ENCODE measurements at places on chromosomes 4 and X. TPM values are rescaled to one million over a fixed set of nuclear protein-coding genes. Genes with fewer than 3 reads are reported as not detected.

DNA sequence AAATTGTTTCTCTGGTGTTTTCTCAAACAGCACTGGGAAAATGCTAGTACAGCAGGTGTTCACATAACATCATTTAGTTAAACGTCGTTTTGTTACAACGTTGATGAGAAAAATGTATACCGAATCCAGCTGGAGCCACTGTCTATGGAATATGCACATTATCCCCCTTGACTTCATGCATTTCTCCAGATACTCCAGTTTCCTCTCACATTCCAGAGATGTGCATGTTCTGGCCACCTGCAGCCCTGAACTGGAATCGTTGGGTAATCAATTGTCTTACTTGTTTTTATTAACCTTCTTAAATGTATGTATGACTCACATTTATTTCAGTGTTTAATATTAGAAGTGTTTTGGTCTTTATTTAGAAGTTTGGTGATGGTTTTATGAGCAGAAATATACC, 18.4 kb upstream of the ODAM start:
- DNase-seq, result no peak

- DNase-seq, result no peak
These were observed 71.7 kb downstream of the SRPX start for GRCh38 chrX:38149016-38149415.

DNA sequence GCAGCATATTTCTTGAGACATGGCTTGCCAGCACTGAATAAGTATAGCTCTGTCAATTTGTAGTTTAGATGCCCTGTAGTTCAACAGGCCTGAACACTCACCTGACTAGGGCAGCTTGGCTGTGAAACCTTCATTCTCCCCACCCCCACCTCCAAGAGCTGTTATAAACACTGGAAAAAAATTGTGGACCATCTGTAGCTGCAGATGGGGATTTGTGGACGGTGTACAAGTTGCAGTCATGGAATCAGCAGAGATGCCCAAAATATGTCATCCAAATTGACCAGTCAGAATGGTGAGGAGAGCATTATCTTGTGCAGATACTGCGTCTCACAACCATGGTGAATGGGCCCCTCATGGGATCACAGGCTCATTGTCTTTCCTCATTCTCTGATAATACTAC, 76.2 kb upstream of the PAQR3 start:
- DNase-seq, result no peak

DNA sequence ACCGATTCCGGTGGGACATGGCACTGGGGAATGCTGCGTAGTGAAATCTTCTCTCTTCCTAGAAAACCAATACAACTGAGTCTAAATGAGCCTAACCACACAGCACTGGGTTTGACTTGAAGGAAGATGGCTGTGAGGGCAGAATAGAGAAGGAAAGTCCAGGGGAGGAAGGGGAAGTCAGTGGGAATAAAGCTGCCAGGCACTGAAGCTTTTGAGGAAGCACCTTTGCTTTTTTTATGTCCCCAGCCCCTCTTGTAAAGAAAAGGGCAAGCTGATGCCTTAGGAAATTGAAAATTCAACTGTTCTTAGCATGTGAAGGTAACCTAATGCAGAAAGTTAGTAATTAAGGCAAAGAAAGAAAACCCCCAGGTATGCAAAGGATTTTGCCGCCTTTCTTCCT, 20.6 kb downstream of the MED28 start:
- DNase-seq, result no peak

- DNase-seq, result no peak
These were observed 39.4 kb downstream of the WFS1 start for GRCh38 chr4:6308899-6309643.

- no peak for DNase-seq
These were observed 303.6 kb upstream of the FAT1 start for GRCh38 chr4:187027272-187027671.

NHS gene
- total RNA-seq, result 1.4 TPM

DCAF4L1 gene
- total RNA-seq, result 0.33 TPM

CSAG1 gene
- not detected for total RNA-seq

DNA sequence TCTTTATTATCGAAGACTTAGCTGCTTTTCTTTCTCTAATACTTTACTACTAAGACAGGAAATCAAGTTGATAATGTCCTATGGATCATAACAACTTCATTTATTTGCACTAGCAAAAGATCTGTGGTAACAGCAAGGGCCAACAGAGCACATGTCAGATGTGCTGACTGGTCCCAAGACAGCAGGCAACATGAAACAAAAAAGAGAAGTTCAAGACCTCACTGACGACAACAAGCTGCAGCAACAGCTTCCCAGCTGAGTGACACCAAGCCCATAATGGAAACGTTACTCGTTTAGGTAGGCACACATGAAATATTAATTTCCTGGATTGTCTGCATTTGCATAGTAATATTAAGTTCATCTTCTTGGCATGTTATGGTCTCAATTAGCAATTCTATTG, 126.9 kb downstream of the UNC5C start:
- DNase-seq, result no peak

GRCh38 chr4:38330321-38330720, 333.7 kb upstream of the KLF3 start:
- DNase-seq, result no peak

ADAM29 gene
- total RNA-seq, result not detected

DNA sequence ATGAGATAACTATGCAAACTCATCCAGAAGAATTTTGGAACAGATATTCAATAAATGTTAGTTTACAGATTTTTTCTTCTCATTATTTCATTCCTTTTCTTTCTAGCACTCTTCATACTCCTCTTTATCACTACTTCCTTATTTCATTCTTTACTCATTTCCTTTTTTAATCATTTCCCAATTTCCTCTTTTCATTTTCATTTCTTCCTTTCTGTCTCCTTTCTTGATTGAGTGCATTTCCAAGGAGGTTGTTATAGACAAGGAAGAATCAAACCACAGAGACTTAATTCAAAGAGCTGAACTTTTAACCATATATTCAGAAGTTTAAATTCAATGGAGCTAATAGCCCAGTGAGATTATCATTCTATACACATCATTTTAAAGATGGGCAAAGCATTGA, 600.7 kb downstream of the ARAP2 start:
- no peak for DNase-seq

MAGEA11 gene
- total RNA-seq, result not detected

XAGE1A gene
- not detected for total RNA-seq

- no peak for DNase-seq
These were observed 79.7 kb upstream of the USP9X start for GRCh38 chrX:41005445-41005992.

DNA sequence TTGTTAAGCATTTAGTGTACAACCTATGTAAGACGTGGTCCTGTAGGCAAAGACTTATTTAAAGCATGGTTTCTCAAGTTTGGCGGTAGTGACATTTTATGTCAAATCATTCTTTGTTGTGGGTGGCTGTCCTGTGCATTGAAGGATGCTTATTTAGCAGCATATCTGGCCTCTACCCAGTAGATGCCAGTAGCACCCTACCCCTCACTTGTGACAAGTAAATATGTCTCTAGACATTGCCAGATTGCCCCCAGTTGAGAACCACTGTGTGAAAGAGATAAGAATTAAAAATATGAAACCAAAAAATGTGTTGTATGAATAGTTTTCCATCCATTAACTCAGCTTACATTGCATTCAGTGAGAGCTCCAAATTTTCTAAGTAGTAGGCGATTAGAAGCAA, 25.5 kb downstream of the MMAA start:
- DNase-seq, result no peak

GRCh38 chr4:86129546-86129945, 230.3 kb downstream of the MAPK10 start:
- DNase-seq, result no peak

GRCh38 chr4:157223456-157223855, 2.9 kb downstream of the GRIA2 start:
- no peak for DNase-seq

DNA sequence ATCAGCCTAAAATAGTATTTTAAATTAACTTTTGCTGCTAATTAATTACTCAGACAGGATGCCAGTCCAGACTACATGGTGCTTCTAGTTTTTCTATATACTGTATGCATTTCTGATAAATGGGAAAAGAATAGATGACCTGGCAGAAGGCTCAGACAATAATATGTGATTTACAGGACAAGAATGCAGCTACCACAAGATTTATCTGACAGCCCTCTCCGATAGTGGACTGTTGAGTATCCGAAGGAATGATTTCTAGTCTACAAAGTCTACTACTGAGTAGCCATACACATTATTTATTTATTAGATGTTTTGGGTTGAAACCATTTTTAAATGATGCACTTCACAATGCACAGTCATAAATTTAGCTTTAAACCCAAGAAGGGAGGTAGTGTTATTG, 212.8 kb downstream of the MAB21L2 start:
- DNase-seq, result no peak

GRCh38 chr4:175891851-175892250, 79.8 kb upstream of the GPM6A start:
- DNase-seq, result no peak

GRCh38 chr4:145839151-145839550, 99.5 kb downstream of the ZNF827 start:
- no peak for DNase-seq

GRCh38 chr4:161186012-161186411, 977.8 kb downstream of the FSTL5 start:
- no peak for DNase-seq

- no peak for DNase-seq
These were observed 78.4 kb downstream of the FAM9B start for GRCh38 chrX:8955511-8955910.

DNA sequence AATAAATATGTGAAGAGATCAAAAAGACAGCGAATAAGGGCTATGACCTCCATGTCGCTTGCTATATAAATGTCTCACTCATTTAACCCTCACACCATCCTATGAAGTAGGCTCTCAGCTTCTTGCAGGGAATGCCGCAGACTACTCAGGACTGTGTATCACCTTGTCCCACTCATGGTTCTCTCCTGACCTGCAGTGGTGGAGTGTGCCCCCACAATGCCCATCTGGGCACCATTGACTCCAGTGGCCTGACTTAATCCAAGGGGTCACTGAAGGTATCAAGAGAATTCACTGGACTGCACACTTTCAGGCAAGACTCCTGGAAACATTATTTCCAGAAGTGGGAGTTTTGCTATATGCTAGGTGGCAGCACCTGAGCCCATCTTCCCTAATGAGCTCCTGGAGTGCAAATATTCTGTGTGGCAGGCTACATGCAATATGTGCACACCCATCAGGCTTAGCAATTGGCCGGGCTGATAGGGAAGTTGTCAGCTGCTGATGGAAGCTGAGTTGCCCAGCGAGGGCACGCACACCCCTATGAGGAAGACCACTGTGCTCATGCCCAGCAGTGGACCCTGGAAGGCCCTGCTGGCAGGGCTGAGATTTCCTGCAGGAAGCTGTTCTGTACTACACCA, 8.2 kb upstream of the EFNB1 start:
- no peak for DNase-seq

DNA sequence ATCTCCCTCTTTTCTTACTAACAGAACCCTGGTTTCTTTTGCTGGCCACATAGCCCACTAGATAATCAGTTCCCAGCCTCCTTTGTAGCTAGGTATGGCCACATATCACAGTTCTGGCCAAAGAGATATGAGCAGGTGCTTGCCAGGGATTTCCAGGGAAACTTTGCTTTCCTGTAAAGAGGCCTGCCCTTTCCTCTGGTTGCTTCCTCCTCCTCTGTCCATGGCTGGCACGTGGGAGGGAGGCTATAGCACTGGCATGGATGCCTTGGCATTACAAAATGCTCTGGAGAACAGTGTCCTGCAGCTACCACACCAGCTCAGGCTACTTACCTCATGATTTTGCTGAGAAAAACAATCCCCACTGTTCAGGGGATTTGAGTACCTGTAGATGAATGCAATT, 27.5 kb downstream of the RAB33B start:
- DNase-seq, result no peak

DNA sequence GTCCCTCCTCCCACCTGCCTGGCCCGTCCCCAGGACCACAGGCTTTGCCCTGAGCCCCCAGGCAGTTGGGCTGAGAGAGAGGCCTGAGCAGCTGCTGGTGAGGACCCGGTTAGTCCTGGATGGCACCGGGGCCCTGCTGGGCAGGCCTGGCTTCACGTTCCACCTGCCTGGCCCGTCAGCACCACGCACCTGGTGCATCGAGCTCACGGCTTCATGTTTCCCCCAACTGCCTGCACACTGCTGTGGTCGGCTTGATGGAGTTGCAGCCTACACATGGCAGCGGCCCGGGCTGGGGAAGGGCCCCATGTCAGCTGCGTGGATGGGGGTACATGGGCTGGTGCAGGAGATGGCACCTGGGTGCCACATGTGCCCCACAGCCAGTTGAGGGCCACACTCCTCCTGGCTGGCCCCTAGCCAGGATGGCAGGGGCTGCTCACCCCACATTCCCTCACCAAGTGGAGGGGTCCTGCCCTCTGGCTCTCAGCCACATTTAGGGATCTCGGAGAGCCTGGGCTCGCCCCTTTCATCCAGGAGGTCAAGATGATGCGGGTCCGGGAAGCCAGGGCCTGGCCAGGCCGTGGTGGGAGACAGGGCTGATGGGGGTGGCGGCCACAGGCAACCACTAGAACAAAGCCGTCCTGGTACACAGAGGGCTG, 28.5 kb downstream of the NKX1-1 start:
- DNase-seq, result no peak

DNA sequence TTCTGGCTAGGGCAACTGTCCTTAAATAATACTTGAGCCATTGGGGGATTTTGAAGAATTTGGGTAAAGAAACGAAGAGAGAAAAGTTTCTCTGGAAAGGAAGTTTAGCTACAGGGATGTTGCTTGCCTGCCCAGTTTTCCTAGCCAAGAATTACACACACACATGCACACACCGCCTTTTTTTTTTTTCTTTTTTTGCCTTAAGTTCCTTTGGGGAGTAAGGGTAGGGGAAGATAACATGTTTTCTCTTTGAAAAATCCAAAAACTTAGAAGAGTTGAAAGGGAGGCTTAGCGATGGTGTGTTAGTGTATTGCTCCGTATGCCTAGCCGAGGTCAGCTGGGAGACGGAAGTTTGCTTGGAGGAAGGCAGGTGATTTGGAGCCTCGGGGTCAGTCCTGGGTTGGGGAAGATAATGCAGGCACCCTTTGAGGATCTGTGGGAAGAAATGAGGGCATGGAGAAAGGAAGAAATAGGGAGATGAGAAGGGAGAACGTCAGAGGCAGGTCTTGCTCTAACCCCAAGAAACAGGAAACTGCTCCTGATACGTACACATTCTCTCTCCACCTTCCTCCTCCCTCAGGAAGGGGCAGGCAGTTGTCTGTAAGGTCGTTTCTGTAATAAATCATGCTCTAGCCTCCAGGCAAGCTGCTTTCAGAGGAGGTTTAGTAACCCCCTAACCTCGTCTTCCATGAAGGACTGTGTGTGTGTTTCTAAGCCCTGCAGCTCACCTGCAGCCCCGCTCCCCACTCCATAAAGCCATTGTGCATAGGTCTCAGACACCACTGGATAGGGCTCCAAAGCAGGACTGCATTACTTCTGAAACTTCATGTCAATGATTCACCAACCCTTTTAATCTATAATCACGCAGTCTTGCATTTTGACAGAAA, 10.5 kb downstream of the KLF3 start:
- DNase-seq, result no peak

AFF2 gene
- 0.42 TPM for total RNA-seq

DNA sequence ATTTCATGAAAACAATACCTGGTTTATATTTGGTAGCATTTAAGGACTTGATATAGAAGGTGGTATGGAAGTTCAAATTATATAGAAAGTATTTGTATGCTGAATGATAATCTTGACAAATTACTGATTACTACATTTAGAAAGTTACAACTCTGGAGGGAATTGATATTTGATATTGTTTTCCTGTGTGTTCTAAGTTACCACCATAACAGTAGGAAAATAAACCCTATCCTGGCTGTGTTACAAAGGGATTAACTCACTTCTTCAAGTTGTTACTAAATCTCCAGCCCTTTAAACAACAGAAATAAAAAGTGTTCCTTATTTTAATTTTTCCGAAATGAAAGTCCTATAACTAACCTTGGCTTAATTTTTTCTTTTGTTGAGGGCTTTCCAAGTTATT, 36.6 kb downstream of the FHL1 start:
- no peak for DNase-seq

- DNase-seq, result no peak
These were observed 330.4 kb downstream of the GBA3 start for GRCh38 chr4:23023121-23023520.
